GM12878 (cell line): ENCODE measurements at places on chromosomes 13 and 19. TPM values are rescaled to one million over a fixed set of nuclear protein-coding genes. Genes with fewer than 3 reads are reported as not detected.

ATP8A2 gene
- not detected in 2 replicates for total RNA-seq

IL11 gene
- 0.15 TPM in 1 of 2 replicates, not detected in the other for total RNA-seq

KLK7 gene
- not detected in 2 replicates for total RNA-seq

CFAP97D2 gene
- total RNA-seq = not detected in 2 replicates

IGFL3 gene
- not detected in 2 replicates for total RNA-seq

RFPL4AL1 gene
- total RNA-seq = not detected in 2 replicates

C19orf85 gene
- not detected in 2 replicates for total RNA-seq

IGFL2 gene
- not detected in 2 replicates for total RNA-seq

CYP2F1 gene
- total RNA-seq = not detected in 2 replicates

LILRB4 gene
- total RNA-seq = 25.2 and 26.0 TPM in 2 replicates

MTUS2 gene
- total RNA-seq = not detected in 2 replicates

ADAMTSL5 gene
- 0.40 and 0.51 TPM in 2 replicates for total RNA-seq

GAPDHS gene
- total RNA-seq = not detected in 2 replicates

UCHL3 gene
- 52.5 and 54.8 TPM in 2 replicates for total RNA-seq

ZNF99 gene
- total RNA-seq = not detected in 2 replicates

ZNF573 gene
- 2.2 and 2.5 TPM in 2 replicates for total RNA-seq

CIRBP gene
- total RNA-seq = 264 and 284 TPM in 2 replicates

SMAD9 gene
- 0.05 TPM in 1 of 2 replicates, not detected in the other for total RNA-seq

ALOX5AP gene
- total RNA-seq = 45.9 and 48.5 TPM in 2 replicates

NPHS1 gene
- total RNA-seq = not detected in 2 replicates

CACNA1A gene
- 4.4 and 4.7 TPM in 2 replicates for total RNA-seq

ZNF439 gene
- 1.2 and 1.8 TPM in 2 replicates for total RNA-seq

SLC5A5 gene
- total RNA-seq = 0.05 and 0.08 TPM in 2 replicates

CLDN10 gene
- total RNA-seq = not detected in 2 replicates

CARD8 gene
- 47.2 and 48.2 TPM in 2 replicates for total RNA-seq

FBXO17 gene
- total RNA-seq = 8.7 and 11.1 TPM in 2 replicates

LACC1 gene
- 2.5 and 3.5 TPM in 2 replicates for total RNA-seq
